Left renal pelvis (tissue), 4 donors: ENCODE measurements at places on chromosomes 6 and 20.

- DNase-seq, result no peak
These were observed 89.5 kb upstream of the MANEA start for GRCh38 chr6:95487817-95488216.

DNA sequence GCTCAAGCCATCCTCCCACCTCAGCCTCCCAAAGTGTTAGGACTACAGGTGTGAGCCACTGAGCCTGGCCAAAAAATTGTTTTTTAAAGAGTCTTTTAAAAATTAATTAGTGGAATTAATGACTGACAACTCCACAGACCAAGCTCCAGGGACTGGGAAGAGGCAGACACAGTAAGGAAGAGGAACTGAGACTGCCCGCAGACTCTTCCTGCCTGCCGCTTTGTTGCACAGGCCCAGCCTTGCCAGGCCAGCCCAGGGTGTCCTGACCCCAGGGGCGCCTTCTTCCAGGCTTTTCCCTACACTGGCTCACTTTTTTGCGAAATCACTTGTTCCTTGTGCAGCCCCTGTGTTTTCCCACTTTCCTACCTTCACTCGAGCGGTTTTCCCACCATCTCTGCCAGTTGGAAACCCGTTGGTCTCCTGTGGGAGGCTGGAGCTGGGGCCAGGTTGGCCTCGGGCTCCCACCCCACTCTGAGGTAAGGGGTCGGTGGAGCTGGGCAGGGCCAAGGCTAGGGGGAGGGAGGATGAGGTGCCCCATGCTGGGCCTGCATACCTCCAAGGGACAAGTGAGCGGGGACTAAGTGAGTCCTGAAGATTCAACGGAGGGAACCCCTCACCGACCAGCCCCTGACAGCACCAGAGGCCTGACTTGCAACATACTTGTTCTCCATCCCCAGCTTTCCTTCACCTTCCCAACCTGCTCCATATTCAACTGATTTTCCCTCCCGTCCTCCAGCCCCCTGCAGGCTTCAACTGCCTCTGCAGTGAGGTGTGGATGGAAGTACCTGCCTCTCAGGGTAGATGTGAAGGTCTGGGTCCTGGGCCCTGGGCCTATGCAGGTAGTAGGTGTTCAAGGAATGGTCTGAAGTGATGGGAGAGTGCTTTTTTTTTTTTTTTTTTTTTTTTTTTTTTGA lies 23.5 kb upstream of the SMIM29 start:
- no peak for DNase-seq

DNA sequence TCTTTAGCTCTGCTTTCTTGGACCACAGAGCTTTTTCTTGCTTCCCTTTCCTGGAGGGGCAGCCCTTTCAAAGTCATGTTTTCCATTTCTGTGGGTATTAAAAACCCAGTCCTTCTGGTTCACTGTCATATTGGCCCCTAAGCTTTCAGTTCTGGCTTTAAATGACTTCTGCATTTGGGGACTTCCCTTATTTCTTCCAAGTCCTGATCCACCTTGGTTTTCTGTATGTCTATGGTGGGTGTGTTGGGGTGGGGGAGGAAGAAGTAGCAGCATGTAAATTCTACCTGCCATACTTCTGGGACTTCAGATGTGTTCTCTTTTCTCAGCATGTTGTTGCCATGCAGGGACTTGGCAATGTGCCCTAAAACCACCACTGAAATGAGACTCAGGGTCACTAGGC lies 77.1 kb upstream of the EMILIN3 start:
- DNase-seq, result no peak

DNA sequence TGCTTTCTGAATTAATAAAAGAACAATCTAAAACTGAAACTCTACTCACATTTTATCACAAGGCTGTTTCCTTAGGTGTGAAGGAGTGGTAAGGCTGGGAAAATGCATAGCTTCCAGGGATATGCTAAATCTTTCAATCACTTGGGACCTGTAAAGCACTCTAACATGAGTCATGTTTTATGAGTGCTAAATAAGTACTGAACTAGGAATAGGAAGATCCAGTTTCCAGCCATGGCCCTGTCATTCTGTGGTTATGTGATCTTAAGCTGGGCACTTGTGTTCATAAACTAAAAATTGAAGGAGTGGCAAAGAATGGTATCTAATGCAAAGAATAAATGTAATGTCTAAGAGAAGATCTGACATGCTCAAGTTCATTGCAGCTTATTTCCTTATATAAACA lies 6.1 kb upstream of the TMEM200A start:
- DNase-seq, result no peak

DNA sequence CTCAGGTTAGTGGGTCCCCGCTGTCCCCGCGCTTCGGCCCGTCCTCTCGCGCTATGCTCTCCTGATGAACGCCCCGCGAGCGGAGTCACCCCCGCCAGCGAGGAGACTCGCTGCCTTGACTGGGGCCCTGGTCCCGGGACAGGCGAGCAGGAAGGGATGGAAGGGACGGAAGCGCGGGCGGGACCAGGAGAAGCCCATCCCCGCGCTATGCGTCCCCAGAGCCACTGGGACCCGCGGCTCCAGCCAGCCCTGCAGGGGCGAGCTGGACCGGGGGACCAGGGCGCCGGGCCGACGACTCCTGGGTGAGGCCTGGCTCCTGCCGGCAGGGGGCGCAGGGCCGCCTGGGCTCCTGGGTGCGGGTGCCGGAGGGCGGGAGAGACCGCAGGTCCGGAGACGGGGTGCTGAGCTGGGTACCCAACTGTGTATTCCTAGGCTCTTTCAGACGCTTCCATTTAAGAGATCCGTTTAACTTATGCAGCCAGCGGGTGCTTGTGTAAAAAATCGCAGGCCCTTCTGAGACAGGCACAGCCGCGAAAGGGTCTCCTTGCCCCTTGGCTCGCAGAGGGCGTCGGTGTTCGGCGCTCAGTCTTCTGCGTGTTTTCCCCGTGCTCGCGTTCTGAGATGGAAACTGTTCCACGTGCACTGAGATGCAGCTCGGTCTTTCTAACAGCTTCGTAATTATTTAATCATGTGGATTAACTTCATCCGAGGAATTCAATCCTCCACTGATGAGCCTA lies 580 bp upstream of the SYCP2 start:
- peak; percentile 51 for DNase-seq

GRCh38 chr20:48051794-48052474 lies 266.7 kb upstream of the SULF2 start:
- DNase-seq, result no peak

GRCh38 chr6:65191471-65191870 lies 515.6 kb downstream of the EYS start:
- no peak for DNase-seq

GRCh38 chr6:43621078-43621835 lies 7.8 kb downstream of the GTPBP2 start:
- no peak for DNase-seq

DNA sequence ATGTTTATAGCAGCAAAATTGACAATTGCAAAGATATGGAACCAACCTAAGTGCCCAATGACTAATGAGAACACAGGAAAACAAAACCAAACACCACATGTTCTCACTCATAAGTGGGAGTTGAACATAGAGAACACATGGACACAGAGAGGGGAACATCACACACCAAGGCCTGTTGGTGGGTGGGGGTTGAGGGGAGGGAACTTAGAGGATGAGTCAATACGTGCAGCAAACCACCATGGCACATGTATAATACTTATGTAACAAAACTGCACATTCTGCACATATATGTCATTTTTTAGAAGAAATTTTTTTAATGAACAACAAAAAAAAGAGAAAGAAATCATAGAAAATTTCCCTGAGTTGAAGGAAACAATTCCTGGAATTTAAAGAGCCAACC lies 3.9 kb downstream of the EPM2A start:
- no peak for DNase-seq

DNA sequence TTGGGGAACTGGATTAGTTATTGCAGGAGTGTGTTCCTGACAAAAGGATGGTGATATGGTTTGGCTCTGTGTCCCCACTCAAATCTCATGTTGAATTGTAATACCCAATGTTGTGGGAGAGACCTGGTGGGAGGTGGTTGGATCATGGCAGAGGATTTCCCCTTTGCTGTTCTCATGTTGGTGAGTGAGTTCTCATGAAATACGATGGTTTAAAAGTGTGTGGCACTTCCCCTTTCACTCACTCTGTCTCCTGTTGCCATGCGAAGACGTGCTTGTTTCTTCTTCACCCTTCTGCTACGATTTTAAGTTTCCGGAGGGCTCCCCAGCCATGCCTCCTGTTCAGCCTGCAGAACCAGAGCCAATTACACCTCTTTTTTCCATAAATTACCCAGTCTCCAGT lies 16.2 kb upstream of the TREM1 start:
- no peak for DNase-seq

DNA sequence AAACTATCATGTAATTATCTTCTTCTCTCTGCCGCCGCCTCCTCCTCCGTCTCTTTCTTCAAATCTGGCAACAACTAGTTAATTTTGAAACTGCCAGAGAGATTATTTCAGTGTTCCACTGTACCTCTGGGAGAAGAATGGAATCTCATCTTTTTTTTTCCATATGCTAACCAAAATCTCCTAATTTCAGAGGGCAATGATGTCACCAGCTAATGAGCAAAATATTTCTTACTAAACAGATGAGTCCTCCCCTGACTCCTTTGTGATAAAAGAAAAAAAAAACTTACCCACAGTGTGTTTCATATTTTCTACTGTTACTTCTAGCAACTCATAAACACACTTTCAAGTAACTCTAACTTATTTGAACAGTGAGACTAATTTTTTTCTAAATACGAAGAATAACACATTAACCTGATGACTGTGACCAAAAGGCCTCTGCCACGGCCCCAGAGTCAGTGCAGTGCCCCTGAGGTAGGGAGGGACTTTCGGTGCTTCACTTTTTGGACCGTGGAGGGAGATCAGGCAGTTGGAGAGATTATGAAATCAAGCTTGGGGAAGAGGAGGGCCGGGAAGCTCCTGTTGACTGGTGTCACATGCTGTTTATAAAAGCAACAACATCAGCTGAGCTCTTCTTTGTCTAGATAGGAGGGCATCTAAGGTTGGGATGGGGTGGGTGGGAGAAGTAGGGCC lies 159.6 kb downstream of the SASH1 start:
- no peak for DNase-seq

GRCh38 chr20:5234158-5234557 lies 82.6 kb downstream of the PROKR2 start:
- DNase-seq, result no peak

DNA sequence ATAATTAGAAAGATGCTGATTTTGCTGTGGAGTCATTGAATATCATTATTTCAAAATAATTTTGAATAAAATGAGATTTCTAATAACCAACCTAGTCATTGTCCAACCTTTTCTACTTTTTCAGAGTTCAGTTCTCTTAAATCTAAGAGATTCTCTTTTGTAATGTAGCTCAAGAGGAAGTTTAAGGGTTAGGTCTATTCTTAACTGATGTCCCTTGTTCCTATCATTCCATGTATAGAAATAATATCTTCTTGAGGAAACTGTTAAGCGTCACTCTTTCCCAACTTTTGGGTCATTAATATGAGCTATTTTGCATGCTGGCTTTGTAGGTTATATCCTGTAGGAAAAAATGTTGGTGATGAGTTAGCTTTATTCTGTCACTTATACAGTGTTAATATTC lies 27.0 kb downstream of the RNF144B start:
- no peak for DNase-seq

GRCh38 chr20:59459586-59459985 lies 144.8 kb upstream of the PHACTR3 start:
- DNase-seq, result no peak

DNA sequence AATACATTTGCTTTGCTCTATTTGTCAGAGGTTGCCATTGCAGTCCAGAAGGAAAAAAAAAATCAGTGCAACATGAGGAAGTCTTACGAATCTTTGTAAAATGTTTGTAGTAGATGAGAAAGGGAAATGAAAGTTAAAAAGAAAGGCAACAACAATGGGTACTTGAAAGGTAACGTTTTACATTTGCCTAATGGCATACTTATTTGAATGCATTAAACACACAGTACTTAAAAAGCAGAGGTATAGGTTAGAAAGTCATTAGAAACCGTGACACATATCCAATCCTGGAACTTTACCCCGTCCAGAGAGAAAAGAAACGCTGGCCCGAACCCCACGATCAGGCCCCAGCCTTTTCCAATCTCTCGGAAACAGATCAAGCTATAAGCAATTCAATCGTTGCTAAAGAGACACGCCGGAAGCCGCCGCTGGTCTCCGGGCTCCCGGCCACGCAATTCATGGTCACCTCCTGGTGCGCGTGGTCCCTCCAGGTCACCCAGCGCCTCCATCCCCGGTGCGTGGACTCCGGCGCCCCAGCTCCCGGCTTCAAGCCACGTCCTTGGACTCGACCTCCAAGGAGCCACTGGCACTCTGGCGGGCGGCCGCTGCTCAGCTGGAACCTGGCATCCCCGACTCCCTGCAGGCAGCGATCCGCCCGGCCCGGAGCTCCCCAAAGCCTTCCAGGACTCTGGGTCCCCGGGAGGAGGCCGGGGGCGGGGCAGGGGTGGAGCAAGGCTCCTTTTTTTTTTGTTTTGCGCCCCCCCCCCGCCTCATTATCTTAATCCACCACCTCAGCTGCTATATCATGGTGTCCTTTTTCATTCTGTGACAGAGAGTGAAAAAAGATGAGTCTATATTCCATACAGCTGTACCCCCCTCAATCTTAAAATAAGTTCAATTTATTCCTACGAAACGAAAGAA lies at the start of gene SLC18B1:
Gene SLC18B1 (minus strand): TSS at position 687 of the 918 bp plus-strand sequence. CDS start 181 bp downstream, at position 506.
- DNase-seq, result no peak

DNA sequence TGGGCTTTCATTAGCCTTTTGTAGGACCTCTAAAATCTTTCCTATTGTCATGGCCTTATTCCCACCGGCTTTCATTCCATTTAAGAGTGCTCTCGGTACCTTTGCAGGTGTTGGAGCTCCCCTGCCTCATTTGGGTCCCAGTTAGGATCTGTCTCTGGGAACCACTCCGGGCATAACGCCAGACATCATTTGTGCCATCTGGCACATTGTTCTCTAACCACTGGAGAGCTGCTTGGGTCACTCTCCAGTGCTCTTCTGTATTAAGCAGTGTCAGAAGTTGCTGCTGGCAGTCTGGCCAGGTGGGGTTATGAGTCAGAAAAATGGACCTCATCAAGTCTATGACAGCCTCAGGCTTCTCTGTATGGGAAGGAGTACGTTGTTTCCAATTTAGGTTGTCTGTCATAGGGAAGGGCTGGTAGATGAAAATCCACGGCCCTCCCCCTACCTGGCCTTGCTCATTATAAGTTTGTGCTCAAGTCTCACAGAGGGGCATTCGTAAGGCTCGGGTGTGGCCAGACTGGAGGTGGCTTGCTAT lies 62.9 kb upstream of the MOCS1 start:
- DNase-seq, result no peak

- no peak for DNase-seq
These were observed 79.1 kb downstream of the DTD1 start for GRCh38 chr20:18666803-18667415.

- no peak for DNase-seq
These were observed 945.8 kb upstream of the ADGRB3 start for GRCh38 chr6:67689329-67689728.

- DNase-seq, result no peak
These were observed 99.1 kb downstream of the ARMC2 start for GRCh38 chr6:108947114-108947854.

GRCh38 chr6:148037496-148037895 lies 305.1 kb upstream of the SASH1 start:
- no peak for DNase-seq

DNA sequence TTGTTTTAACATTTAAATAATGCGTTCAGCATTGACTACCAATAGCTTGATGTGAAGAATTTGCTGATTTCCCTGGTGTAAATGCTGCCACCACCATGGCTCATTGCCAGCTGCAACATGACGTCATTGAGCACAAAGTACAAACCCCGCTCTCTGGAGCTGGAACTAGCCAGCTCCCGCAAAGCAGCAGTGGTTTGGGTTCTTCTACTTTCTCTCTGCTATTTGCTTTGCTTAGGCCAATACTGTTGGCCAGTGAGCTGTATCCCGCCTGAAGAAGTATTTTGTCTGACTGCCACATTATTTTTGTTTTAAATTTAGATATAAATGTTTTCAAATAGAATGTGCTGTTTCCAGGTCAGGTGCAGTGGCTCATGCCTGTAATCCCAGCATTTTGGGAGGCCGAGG lies 47.4 kb upstream of the KIF13A start:
- DNase-seq, result no peak
